ENCODE measurements at places on chromosomes 5 and 9. TPM values are rescaled to one million over a fixed set of nuclear protein-coding genes. Genes with fewer than 3 reads are reported as not detected.

GRCh38 chr5:178499352-178499751 is 90.8 kb downstream of the COL23A1 start:
- DNase-seq = no peak

- DNase-seq = peak; percentile 79
Observed at GRCh38 chr9:110835404-110835803, 166.8 kb downstream of the MUSK start.

- DNase-seq = no peak
Observed at GRCh38 chr9:137307255-137308056, 5.4 kb upstream of the NRARP start.

DNA sequence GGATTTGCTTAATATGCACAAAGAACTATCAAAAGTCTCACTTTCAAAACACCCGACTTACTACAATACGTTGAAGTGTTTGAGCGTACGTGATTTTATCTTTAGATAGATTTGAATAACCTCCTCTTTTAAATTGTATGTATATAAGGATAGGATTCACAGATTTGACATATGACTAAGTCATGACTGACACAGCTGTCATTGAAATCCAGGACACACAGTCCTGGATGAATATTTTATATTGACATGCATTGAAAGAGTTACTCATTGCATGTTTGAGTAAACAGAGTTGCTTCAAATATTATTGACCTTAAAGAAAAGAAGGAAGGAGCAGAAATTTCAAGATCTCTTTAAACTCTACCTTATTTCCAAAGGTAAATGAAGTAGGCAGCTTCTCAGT is 3.3 kb downstream of the MUSK start:
- no peak for DNase-seq

SEPTIN8 gene
- 23.7 TPM for total RNA-seq

DNA sequence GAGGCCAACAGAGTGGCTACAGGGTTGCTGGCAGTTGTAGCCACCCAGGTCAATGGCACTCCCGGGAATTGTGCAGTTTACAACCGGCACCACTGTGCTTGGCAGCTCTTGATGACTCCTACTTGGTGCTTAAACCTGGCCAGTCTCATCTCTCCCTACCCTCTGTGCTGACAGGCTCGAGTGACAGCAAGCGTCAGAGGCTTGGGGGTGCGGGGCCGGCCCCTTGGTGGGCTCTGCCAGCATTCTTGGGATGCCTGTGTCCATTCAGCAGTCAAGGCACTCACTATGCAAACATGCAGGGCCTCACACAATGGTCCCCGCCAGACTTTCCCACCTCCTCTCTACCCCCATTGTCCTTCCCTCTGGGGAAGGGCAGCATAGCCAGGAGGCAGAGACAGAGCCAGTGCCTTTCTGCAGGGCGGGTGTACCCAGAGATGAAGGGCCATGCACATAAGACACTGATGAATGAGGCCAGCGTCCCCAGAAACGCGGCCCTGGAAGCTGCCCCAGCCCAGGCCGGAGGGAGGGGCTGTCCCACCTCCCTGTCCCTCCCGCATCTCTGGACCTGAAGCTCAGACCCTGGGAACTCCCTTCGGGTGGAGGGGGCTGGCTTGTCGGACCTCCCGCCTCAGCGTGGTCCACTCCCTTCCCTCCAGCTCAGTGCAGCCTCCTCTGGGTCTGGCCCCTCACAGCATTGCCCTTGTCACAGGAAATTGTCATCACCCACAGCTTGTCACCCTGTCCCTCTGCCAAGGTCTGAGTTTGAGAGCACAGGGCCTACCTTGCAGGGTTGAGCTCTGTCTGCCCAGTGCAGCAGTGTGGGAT is 26.4 kb upstream of the NOTCH1 start:
- peak; percentile 99 for DNase-seq

GRCh38 chr5:66891184-66891925 is 295.2 kb downstream of the MAST4 start:
- peak; percentile 0 for DNase-seq

TRAF1 gene
- 5.0 TPM for total RNA-seq

LCN15 gene
- not detected for total RNA-seq

GRCh38 chr5:73544429-73545402 is 20.7 kb downstream of the ANKRA2 start:
- no peak for DNase-seq

LRRC19 gene
- total RNA-seq = not detected

DMRTA1 gene
- 6.0 TPM for total RNA-seq

DNA sequence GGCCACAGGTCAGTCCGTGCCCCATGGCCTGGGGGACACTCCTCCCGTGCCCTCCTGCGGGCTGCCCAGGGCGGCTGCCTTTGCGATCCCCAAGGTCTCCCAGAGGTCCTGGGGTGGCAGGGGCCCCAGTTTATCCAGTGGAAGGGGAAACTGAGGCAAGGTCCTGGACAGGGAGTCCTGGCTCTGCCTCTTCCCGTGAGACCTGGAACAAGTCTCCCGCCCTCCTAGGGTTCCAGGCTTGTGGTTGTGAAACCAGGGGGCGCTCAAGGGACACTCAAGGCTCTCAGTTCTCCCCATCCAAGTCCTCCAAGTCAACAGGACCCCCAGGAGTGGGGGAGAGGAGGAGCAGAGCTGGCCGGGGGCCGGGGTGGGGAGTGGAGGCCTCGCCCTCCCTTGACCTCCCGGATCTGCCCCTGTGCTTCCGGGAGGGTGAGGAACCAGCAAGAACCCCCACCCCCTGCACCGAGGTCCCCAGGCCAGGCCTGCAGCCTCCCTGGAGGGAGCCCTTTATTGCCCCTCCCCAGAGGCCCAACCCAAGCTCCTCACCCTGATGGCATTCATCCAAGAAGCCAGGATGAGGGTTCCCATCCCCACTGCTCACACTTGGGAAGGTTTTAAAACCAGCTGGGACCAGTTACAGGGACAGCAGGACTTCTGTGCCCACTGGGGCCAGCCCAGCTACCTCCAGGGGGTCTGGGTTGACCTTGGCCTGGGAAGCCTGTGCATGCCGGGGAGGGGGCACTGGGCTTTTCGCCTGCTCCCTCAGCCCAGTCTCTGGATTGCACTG is 24.7 kb upstream of the TMEM250 start:
- no peak for DNase-seq

PCDHGB1 gene
- total RNA-seq = 0.06 TPM

- no peak for DNase-seq
Observed at GRCh38 chr5:78133423-78133822, 161.1 kb downstream of the AP3B1 start.

- DNase-seq = no peak
Observed at GRCh38 chr9:107782789-107783188, 293.2 kb upstream of the KLF4 start.

DNA sequence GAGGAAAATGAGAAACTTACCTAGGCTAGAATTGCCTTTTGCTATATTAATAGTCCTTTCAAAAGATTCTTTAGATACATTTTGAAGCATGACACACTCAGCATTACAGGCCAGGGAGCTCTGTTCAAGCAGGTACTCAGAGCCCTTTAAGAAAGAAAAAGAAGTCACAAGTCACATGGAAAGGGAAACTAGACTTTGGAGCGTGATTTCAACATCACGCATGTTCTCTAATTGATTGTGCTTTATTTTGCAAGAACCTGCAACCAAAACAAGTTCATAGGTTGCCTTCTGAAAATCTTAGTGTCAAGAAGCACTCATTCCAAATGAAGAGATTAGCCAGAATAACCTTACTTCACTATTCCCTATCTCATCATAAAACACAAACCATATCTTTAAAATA is 103.8 kb downstream of the MPDZ start:
- no peak for DNase-seq

WNK2 gene
- total RNA-seq = not detected

- DNase-seq = no peak
Observed at GRCh38 chr5:159038907-159039306, 60.8 kb downstream of the EBF1 start.

- no peak for DNase-seq
Observed at GRCh38 chr9:36479101-36479500, 79.0 kb upstream of the RNF38 start.

DNA sequence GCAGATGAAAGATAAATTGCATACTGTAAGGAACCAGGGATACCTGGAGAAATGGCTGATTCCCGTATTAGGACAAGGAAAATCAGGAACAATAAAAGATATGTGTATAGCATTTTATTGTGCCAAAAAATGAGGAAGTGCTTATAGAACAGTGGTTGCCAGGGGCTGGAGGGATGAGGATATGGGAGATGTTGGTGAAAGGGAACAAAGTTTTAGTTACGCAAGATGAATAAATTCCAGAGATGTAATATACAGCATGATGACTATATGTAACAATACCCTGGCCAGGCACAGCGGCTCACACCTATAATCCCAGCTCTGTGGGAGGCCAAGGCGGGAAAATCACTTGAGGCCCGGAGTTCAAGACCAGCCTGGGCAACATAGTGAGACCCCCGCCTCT is 101.8 kb downstream of the CDK5RAP2 start:
- DNase-seq = no peak

DNA sequence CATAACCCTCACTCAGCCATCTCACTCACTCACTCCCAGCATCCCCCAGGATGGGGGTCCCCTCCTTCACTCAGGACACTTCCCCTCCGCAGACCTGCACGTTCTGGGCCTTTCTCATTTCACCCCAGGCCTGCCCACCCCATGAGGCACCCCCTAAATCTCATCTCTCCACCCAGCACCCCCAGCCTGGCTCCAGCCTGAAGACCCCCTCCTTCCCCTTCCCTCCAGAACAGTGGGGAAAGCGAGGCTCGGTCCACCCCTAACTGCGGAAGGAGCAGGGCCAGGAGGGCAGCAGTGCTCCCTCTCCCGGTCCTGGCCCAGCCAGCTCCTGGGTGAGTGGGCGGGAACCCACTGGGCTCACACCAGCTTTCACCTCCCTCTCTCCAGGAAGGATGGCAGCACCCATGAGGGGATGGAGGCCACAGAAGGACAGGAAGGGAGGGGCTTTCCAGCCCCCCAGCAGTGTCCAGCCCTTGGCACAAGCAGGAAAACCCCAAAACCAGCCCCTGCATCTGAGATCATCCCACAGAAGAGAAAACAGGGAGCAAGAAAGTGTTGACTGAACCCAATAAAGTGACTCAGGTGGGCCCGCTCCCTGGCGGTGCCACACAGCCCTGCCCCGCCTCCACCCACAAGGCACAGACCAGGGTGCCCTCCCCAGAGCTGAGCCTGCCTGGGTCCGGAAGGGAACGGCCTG is 55.0 kb downstream of the LRSAM1 start:
- no peak for DNase-seq

DNA sequence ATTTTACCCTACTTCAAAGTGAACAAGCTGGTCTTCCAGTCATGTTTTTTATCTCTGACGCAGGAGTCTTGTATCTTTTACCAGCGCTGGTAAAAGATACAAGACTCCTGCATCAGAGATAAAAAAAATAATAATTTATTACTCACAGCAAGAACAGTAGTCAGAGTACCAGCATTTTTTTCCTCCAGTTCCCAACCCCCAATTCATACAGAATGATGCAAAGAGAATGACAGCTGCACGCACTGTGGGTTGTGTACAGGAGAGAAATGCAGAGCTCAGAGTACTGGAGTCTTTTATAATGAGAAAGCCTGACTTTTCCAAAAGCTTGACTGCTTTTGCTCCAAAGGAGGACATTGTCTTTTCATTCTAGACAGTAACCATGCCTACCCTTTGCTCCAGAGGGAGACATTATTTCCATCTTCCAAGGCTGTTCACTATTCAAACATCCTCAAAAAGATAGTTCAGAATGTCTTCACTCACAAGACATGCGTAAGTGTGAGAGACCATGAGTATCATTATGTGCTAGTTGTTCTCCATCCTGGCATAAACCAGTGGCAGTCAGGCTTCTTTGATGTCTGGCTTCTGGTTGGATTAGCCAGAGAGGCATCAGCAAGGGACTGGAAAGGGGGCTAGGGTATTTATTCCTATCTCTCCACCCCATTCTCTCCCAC is 14.3 kb upstream of the RANBP6 start:
- DNase-seq = no peak

GRCh38 chr5:81162501-81162900 is 70.6 kb upstream of the CKMT2 start:
- DNase-seq = no peak

GRCh38 chr9:126002476-126003350 is 255.5 kb downstream of the PBX3 start:
- DNase-seq = no peak

DNA sequence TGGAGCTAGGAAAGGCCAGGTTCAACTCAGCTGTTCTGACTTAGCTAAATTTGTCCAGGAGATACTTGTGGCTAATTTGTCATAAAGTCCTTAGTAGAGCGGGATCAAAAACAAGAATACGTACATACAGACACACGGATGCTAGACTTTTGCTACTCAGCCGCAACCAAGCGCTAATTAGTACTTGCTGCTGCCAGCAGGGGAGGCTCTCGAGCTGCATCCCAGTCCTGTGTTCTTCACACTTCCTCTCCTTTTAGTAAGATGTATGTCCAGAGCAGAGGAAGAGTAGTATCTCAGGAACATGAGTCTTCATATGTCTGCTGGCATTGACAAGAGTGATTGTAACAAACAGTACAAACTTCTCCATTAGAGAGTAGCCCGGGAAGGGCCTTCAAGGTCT is 58.3 kb downstream of the CYFIP2 start:
- DNase-seq = no peak

- DNase-seq = peak; percentile 59
Observed at GRCh38 chr5:153551537-153552079, 61.1 kb downstream of the GRIA1 start.

DNA sequence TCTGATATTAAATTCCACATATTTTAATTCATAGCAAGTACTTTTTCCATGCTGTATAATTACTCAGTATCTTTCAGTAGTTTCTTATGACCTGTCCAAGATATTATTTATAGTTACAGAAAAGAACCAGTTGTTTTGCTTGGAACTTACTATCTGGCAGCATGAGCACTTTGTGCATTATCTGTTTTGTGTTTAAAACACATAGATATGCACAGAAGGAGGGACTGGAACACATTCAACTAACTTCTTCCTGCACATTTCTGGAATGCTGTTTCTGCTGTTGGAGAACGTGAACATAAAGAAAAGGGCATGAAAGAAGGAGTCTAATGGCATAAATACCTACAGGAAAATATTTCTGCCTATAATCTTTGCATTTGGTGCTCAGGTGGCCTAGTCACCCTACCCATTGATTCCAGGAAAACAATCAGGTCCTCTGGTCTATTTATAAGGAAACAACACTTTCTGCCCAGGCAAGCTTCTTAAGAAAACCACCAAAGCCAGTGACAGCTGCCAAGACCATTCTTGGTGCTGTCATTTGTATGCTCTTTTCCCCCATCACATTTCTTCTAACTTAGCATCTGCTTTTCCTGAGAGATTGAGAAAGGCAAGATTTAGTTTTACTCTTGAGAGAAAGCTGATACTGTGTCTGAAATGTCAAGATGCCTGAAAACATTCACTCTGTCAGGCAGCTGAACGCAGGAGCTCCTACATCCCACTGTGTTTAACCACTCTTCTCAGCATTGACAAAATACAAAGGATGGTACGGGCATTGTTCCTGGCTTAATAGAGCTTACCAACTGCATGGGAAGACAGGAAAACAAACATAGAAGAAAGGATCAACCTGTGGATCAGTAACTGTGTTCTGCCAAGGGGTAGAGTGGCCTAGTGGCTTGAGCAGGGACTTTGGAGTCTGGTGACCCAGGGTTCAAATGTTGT is 40.3 kb downstream of the RAB3C start:
- DNase-seq = no peak

Data from Caki2 (cell line).